ENCODE measurements at places on chromosomes 11 and 22. TPM values are rescaled to one million over a fixed set of nuclear protein-coding genes. Genes with fewer than 3 reads are reported as not detected.

- H3K27me3 ChIP-seq = no peaks in the 10 kb centered on the region
- no peaks in the 10 kb centered on the region for H3K36me3 ChIP-seq
- H3K4me1 ChIP-seq = peaks cover 5% of the 10 kb centered on the region
- no peak overlapping the region for H3K4me3 ChIP-seq
These were observed 3.2 kb upstream of the AP1B1 start for GRCh38 chr22:29391546-29391945.

DNA sequence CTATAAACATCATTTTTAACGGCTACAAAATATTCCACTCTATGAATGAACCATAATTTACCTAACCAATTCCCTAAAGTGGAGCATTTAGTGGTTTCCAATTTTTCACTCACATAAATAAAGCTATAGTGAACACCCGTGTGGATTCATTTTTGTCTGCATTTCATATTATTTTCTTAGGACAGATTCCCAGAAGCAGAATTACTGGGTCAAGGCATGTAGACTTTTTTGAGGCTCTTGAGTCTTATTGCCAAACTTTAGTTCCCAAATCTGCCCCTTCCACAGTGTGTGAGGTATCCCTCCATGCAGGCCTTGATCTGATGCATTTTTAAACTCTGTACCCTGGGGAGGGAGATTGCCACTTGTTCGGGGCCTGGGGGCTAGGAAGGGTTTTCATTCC, 198.2 kb downstream of the TENM4 start:
- no peaks in the 10 kb centered on the region for H3K27me3 ChIP-seq
- no peak overlapping the region for H3K4me3 ChIP-seq
- no peaks in the 10 kb centered on the region for H3K36me3 ChIP-seq
- H3K4me1 ChIP-seq = no peaks in the 10 kb centered on the region

DNA sequence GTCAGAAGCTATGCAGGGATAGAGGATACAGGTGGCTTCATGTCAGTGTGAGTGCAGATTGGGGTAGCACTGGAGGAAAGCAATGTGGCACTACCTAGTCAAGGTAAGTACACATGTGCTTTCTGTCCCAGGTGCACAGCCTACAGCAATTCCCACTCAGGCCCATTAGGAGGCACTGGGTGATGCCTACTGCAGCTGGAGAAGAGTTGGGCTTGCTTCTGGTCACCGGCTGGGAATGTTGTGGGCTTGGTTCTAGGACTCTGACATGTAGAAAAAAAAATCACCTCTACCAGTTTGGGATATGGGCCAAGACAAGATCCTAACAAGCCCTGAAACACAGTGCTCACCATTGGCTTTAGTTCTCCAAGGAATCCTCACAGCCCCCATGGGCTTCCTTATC, 69.7 kb downstream of the TENM4 start:
- no peaks in the 10 kb centered on the region for H3K4me1 ChIP-seq
- H3K36me3 ChIP-seq = no peaks in the 10 kb centered on the region
- no peak for DNase-seq
- H3K4me3 ChIP-seq = no peak overlapping the region
- H3K27me3 ChIP-seq = no peaks in the 10 kb centered on the region
- no peak overlapping the region for H3K27ac ChIP-seq

DNA sequence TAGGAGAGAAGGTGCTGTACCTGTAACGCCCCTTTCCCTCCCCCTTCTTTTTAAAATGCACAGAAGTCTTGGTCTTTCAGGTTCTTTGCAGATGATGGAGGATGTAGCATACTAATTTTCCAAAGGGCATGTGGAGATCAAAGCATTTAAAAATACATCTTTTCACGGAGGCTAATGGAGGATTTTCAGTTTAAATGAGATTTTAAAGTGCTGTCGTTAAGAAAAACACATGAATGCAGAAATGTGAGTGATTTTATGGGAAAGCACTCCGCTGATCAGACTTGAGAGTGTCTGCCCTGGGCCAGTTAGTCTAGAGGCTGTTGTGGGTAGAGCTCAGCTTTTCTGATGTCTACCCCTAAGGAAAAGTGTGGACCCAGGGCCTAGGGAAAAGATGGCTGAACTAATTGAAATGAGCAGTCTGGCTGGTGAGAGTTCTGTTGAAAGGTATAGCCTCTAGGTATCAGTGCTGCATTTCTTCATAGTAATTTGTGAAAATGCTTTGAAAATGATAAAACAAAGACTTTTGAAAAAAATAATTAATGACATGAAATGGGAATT, 2.5 kb downstream of the AMOTL1 start:
- H3K4me1 ChIP-seq = peaks cover 4% of the 10 kb centered on the region
- H3K27ac ChIP-seq = no peak overlapping the region
- H3K4me3 ChIP-seq = no peak overlapping the region
- H3K36me3 ChIP-seq = no peaks in the 10 kb centered on the region
- H3K27me3 ChIP-seq = peaks cover 6% of the 10 kb centered on the region

GRCh38 chr11:4048340-4048739, 46.3 kb upstream of the RRM1 start:
- H3K36me3 ChIP-seq = no peaks in the 10 kb centered on the region
- no peak for DNase-seq
- no peak overlapping the region for H3K4me3 ChIP-seq
- H3K27me3 ChIP-seq = no peaks in the 10 kb centered on the region

DNA sequence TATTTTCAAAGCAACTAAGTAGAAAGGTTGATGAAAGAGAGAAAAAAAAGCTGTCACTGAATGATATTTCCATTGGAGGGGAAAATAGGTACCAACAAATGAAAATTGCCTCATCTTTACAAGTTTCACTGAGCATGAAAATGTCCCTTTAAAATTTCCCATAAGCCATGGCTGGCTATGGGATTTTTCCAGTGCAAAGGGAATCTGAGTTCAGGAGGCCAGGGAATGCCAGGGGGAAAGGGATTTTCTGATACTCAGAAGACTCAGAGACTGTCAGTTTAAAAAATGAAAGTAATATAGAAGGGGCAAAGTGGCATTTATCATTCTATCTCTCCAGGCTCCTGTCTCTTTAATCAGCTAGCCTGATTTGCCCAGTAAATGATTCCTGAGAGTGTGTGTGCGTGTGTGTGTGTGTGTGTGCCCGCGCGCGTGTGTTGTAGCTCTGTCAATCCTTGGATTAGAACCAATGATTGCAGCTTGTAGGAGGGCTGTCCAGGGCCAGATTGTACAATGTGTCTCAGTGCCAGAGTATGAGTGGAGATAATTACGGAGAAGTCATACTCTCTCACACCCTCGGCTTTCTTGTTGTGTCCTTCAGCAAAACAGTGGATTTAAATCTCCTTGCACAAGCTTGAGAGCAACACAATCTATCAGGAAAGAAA, at the start of gene NTM:
NTM (plus strand) TSS at position 526 of the 662 bp plus-strand sequence.
- peaks cover 48% of the 10 kb centered on the region for H3K27me3 ChIP-seq
- no peak within 1 kb of the TSS for H3K4me3 ChIP-seq
- H3K4me1 ChIP-seq = no peaks in the 10 kb centered on the region
- peak; percentile 53 for DNase-seq
- H3K27ac ChIP-seq = no peak within 1 kb of the TSS
- no peaks in the 10 kb centered on the region for H3K36me3 ChIP-seq

DNA sequence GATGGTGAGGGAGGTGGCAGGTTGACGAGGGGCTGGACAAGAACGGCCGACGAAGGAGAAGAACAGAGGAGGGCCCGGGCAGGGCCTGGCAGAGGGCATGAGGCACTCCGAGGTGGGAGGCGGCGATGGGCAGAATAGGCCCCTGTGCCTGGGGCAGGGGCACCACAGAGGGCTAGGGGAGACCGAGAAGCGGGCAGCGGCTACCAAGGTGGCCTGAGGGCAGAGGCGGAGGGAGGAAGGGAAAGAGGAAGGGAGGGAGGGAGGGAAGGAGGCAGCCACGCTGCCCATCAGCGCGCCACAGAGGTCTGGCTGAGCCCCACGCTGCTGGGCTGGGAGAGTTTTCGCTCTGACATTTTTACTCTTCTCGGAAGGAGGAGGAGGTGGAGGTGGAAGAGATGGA, 11.3 kb downstream of the LSP1 start:
- no peaks in the 10 kb centered on the region for H3K36me3 ChIP-seq
- no peak overlapping the region for H3K27ac ChIP-seq
- no peak overlapping the region for H3K4me3 ChIP-seq
- no peaks in the 10 kb centered on the region for H3K4me1 ChIP-seq
- H3K27me3 ChIP-seq = no peaks in the 10 kb centered on the region

DNA sequence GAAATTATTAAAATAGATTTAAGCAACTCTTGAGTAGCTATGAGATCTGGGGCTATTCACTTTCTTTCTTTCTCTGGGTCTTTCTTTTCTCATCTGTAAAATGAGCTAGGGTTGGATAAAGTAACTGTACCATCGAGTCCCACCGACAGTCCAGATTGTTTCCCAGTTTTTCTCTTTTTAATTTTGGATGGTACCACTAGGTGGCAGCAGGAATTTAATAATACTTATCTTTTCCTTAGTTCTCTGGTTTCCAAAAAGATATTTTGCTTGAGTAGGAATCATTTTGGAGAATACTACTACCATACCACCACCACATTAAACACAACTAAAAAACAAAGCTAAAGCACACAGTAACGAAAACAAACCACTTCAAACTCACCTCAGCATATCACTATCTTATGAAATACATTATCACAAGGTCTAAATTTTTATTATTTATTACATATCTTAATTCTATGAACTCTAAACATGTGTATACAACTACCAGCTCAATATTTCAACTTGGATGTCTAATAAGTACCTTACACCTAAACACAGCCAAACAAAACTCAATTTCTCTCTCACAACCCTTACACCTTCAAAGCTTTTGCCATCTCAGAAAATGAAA, 584.0 kb downstream of the KCNA4 start:
- H3K4me3 ChIP-seq = no peak overlapping the region
- H3K27me3 ChIP-seq = no peaks in the 10 kb centered on the region
- peak; percentile 3 for DNase-seq
- H3K36me3 ChIP-seq = no peaks in the 10 kb centered on the region
- no peaks in the 10 kb centered on the region for H3K4me1 ChIP-seq

DNA sequence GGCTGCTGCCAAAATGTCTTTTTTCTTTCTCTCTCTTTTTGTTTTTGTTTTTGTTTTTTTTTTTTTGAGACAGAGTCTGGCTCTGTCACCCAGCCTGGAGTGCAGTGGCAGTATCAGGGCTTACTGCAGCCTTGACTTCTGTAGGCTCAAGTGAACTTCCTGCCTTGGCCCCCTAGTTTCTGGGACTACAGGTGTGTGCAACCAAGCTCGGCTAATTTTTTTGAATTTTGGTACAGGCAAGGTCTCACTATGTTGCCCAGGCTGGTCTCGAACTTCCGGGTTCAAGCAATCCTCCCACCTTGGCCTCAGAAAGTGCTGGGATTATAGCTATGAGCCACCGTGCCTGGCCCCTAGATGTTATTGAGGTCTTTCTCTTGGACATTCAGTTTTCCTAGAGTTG, 2.2 kb upstream of the DDX10 start:
- no peak for DNase-seq
- no peaks in the 10 kb centered on the region for H3K27me3 ChIP-seq
- H3K4me1 ChIP-seq = peaks cover 4% of the 10 kb centered on the region
- no peaks in the 10 kb centered on the region for H3K36me3 ChIP-seq

DNA sequence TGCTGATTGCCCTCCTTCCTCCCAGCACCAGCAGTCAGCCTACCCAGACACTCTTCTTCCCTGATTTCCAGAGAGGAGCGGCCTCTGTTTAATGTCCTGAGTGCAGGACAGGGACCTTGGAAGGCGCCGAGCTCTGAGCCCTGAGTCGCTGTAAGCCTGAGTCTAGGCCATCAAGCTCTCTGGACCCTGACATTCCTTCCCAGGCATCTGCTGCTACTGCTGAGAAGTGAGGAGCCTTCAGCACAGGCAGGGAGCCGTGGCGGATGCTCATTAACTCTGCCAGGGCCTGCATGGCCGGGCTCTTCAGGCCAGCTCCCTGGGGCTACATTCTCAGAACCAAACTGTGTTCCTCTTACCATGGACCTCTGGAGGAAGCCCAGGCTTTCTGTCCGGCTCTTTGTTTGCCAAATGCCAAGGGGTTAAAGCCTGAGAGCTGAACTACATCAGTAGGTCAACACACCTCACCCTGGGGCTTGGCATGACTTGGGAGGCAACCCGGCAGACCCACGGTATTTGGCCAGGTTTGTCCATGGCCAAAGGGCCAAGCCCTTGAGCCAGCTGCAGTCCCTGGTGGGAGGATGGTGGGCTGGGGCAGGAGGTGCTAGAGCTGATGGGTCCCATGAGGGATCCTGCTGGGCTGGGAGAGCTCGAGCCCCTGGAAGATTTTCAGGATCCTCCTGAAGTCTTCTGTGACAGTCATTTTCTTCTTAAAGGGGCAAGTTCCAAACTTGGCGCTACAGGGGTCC, 721.4 kb downstream of the BRD1 start:
- DNase-seq = no peak
- no peaks in the 10 kb centered on the region for H3K36me3 ChIP-seq
- no peaks in the 10 kb centered on the region for H3K4me1 ChIP-seq
- H3K27me3 ChIP-seq = no peaks in the 10 kb centered on the region
- H3K27ac ChIP-seq = no peak overlapping the region
- H3K4me3 ChIP-seq = no peak overlapping the region

GRCh38 chr11:72780296-72781062, 13.4 kb downstream of the STARD10 start:
- peak overlapping the region; percentile 86 for H3K27ac ChIP-seq
- H3K4me1 ChIP-seq = no peaks in the 10 kb centered on the region
- no peak for DNase-seq
- no peaks in the 10 kb centered on the region for H3K36me3 ChIP-seq
- H3K27me3 ChIP-seq = no peaks in the 10 kb centered on the region

- H3K27me3 ChIP-seq = no peaks in the 10 kb centered on the region
- H3K36me3 ChIP-seq = no peaks in the 10 kb centered on the region
- peaks cover 28% of the 10 kb centered on the region for H3K4me1 ChIP-seq
- DNase-seq = peak; percentile 83
- peak overlapping the region; percentile 27 for H3K27ac ChIP-seq
These were observed 76.7 kb upstream of the PICALM start for GRCh38 chr11:86145439-86146156.

GRCh38 chr11:63908631-63909401, 8.1 kb downstream of the RCOR2 start:
- H3K27ac ChIP-seq = no peak overlapping the region
- DNase-seq = no peak
- no peaks in the 10 kb centered on the region for H3K27me3 ChIP-seq
- peaks cover 4% of the 10 kb centered on the region for H3K4me1 ChIP-seq

DNA sequence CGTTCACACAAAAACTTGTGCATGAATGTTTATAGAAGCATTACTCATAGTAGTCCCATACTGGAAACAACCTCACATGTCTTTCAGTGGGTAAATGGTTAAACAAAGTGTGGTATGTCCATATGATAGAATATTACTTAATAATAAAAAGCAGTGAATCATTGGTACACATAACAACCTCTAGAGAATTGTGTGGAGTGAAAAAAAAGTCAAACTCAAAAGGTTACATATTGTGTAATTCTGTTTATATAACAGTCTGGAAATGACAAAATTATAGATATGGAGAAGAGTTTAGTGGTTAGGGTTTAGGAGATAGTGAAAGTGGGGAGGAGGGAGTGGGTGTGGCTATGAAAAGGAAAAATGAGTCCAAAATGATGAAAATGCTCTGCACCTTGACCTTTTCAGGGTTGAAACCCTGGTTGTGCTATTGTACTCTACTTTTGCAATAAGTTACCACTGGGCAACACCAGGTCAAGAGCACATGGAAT, 243.4 kb upstream of the DDI1 start:
- no peaks in the 10 kb centered on the region for H3K36me3 ChIP-seq
- no peak overlapping the region for H3K4me3 ChIP-seq
- no peak overlapping the region for H3K27ac ChIP-seq
- DNase-seq = no peak
- H3K4me1 ChIP-seq = no peaks in the 10 kb centered on the region

The TENM4 gene
- under 0.01 TPM for polyA plus RNA-seq

The ELF5 gene
- not detected for polyA plus RNA-seq

The MS4A12 gene
- polyA plus RNA-seq = 0.04 TPM

The SLC6A5 gene
- polyA plus RNA-seq = 0.03 TPM

The APOL5 gene
- not detected for polyA plus RNA-seq

The OR11H1 gene
- polyA plus RNA-seq = not detected

The TMEM258 gene
- polyA plus RNA-seq = 211 TPM

The LRP4 gene
- 14.7 TPM for polyA plus RNA-seq

The C11orf21 gene
- polyA plus RNA-seq = 0.58 TPM

The MRGPRF gene
- 3.0 TPM for polyA plus RNA-seq
